Activated CD4-positive, CD25-positive, alpha-beta regulatory T cell treated with anti-CD3 and anti-CD28 coated beads, Interleukin-2, amount 50 U/mL, for 72 hours (primary cell): ENCODE measurements at places on chromosomes 6 and 20.
A peak's percentile ranks its signal among the peaks of the same experiment; 100 is the strongest.

- DNase-seq, result no peak
Measured at GRCh38 chr6:147381712-147382111, 126.8 kb upstream of the SAMD5 start.

DNA sequence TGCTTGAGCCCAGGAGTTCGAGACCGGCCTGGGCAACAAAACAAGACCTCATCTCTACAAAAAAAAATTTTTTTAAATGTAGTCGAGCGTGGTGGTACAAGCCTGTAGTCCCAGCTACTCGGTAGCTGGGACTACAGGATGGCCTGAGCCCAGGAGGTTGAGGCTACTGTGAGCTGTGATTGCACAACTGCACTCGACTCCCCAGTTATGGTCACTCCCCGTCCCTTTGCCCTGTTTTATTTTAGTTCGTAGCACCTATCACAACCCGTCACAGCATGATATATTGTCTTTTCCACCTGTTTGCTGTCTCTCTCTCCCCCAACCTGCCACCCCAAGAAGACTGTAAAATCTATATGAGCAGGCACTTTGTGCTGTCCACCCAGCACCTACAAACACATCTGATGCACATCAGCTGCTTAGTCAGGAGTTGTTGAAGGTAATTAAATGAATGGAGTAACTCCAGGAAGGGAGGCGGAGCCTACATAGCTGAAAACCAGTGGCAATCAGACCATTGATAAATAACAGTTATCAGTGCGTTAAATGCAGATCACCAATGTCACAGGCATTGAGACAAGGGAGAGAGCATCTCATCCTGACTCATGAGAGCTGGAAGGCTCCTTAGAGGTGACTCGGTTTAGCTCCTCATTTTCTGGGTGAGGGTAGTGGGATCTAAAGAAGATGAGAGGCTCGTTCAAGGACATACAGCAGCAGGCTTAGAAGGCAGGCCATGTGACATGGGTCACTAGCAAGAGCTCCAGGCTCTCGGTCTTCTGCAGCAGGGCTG lies 14.4 kb upstream of the XRN2 start:
- DNase-seq, result no peak

GRCh38 chr6:3584606-3585005 lies 127.8 kb upstream of the SLC22A23 start:
- DNase-seq, result no peak

DNA sequence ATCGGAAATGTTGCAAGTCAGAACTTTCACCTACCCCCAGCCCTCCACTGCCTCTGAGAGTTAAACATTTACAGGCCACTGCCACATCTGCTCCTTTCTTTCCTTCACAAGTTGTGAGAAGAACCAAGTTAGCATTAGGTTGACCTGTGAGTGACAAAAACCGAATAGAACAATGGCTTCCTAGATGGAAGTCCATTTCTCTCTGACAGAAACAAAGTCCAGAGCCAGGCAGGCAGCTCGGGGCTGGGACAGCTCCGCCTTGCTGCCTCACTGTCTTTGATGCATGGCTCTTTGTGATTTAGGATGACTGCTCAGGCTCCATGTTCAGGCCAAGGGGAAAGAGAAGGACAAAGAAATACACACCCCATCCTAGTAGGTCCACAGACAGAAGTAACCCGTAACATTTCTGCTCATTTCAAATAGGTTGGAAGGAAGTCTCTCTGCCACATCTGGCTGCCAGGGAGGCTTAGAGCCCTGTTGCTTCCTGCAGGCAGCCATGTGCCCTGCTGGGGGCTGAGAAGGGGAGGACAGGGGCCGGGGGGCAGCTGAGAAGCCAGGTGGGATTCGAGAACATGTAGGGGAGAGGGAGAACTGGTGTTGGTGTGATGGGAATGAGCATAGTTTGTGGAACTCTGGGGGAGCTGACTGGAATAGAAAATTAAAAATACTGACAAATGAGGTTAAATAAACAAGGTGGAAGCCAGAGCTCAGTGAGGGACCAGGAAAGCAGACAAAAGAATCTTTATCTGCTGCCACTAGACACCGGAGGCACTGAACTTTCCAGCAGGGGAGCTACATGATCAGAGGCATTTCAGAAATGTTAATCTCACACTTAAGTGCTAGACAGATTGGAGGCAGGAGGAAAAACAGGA lies 19.5 kb upstream of the IER3 start:
- no peak for DNase-seq

- DNase-seq, result no peak
Measured at GRCh38 chr6:142088858-142089216, 43.9 kb upstream of the GJE1 start.

GRCh38 chr6:15447546-15448267 lies 201.8 kb downstream of the JARID2 start:
- DNase-seq, result no peak

DNA sequence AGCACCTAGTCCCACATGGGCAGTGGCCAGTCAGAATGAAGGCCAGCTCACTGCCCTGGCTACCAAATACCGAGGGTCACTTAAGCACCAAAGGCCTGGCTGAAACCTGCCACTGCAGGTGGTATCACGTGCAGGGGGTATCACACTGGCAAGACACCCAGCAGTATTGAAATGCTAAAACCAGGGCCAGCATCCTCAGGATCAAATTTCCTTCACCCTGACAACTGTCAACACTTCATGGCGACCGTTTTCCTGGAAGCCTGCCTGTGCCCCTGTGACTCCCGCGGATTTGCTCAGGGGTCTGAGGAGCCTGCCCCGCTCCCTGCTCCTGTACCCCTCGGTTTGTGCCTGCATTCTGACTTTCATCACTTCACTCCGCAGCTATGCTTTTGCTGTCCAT lies 151.1 kb downstream of the TTLL2 start:
- DNase-seq, result no peak

- DNase-seq, result no peak
Measured at GRCh38 chr6:7920425-7920824, 9.8 kb upstream of the TXNDC5 start.

DNA sequence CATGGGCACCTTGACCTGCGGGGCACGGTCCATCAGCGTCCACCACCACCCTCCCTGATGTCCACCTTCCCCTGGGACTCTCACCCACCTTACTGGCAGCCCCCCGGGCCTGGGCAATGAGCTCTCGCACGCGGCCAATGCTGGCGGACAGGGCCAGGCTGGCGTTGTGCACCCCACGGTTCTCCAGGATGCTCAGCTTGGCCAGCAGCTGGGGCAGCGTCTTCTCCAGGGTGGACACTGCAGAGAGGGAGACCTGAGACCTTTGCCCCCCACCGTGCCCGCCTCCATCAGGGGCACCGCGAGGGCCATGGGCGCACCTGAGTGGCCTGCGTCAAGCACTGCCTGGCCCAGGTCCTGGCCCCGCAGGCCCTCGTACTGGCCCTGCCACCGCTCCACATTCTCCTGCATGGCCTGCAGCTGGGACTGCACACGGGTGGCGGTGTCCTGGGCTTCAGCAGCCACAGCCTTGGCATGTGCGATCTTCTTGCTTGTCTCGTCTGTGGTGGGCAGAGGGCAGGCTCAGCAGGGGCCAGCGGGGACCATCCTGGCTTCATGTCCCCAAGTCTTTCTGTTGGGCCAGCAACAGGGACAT lies 12.0 kb downstream of the ADRM1 start:
- DNase-seq, result no peak

DNA sequence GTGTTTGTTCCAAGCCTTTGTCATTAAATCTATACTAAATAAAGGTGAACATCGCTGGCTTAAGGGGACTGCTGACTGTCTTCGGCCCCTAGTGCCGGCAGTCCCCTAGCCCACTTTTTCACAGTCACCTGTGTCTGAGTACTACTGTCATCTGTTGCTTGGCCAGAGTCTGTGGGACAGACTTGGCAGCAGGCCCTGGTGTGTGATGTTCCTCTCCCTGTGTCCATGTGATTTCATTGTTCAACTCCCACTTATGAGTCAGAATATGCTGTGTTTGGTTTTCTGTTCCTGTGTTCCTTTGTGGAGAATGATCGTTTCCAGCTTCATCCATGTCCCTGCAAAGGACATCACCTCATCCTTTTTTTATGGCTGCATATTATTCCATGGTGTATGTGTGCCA lies 133.4 kb downstream of the HAO1 start:
- DNase-seq, result no peak

- DNase-seq, result no peak
Measured at GRCh38 chr20:19779634-19780033, 21.6 kb downstream of the RIN2 start.

- no peak for DNase-seq
Measured at GRCh38 chr6:122652431-122652830, 42.2 kb downstream of the PKIB start.

GRCh38 chr6:44128020-44128917 lies 915 bp downstream of the TMEM63B start:
- DNase-seq, result peak; percentile 39

DNA sequence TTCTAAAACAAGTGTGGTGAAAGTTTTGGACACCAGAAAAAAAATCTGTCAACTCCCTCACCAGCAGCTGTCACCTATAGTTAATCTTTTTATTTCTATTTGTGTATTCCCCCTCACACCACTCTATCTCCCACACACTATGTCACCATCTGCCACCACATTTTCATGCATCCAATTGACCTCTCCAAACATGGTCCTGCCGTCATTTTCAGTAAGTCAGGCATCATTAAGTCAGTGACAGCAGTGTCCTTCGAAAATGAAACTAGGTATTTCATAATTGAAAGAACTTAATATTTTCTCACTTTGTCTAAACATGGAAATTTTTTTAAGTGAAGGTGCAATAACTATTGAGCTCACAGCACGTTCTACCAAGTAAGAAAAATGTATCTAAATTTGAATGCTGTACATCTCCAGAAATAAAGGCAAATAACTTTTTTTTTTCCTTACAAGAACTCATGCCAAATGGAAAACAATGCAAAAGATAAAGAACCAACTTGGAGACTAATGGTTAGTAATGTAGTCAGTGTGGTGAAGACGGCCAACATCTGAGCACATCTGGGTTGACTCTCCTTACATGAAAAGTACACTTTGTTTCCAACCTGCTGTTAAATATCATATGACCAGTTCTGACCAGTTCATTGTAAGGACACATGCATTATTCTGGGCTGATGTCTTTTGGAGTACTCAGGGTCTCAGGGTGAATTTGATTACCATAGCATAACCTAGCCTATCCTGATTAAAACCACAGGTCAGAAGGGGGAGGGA lies 623.3 kb upstream of the MANEA start:
- DNase-seq, result no peak

- no peak for DNase-seq
Measured at GRCh38 chr6:25835442-25836283, 3.8 kb upstream of the SLC17A1 start.

DNA sequence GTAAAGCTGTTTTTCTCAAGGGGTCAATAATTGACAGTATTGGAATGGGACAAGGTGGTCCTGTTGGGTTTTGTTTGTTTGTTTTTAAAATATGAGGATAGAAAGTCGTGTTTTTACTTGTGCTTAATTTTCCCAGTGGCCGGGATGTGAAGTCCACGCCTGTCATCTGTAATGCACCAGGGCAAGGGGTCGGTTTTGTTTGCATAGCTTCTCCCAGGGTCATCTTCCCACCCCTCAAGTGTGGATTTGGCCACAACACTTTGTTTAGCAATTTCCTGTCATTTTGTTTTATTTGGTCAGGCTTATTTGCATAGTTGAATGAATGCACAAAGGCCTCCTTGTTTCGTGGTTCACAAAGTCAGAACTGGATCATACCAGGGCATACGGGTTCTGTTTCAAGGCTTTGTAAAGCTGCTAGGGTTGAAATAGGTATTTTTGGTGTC lies 29.8 kb downstream of the SYNJ2 start:
- no peak for DNase-seq

DNA sequence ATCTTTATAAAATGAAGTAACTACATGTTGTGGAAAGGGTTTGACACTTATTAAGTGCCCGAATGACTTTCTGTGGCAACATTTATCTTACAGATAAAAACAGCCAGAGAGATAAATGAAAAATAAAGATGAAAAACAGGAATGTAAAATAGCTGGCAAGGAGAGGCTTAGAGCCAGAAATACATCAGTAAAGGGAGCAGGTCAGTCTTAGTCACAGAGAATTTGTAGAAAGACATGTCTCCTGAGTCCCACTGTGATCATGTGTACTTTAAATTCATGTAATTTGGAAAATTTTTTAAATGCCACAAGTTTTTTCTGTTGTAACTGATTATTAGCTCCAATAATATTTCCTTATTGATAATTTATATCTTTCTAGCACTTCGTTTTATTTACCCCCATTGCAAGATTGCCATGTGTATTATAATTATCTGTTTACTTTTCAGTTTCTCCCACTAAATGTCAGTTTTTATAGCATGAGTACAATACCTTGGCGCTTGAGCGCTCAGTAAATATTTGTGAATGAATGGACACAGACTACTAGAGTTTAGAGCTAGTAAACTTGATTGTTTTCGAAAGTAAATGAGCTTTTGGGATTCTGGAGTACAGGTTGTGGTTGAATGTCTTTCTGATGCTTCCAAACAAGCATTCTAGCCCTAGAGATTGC lies 15.2 kb downstream of the TAB2 start:
- no peak for DNase-seq

GRCh38 chr6:14735956-14736486 lies 509.8 kb upstream of the JARID2 start:
- DNase-seq, result no peak

DNA sequence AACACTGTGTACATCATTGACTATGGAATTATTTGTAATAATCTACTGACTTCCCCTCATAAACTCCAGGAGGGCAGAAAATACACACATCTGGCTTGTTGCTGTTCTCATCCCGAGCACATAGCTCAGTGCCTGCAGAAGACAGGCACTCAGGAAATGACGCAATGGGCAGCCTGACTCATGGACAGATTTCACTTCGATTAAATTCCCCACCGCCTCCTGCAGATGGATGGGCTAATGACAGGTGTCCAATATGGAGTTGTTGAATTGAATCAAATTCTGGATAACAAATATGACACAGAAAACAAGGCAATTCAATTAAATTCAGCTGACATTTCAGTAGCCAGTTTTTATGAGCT lies 9.1 kb downstream of the ANKRD60 start:
- no peak for DNase-seq

DNA sequence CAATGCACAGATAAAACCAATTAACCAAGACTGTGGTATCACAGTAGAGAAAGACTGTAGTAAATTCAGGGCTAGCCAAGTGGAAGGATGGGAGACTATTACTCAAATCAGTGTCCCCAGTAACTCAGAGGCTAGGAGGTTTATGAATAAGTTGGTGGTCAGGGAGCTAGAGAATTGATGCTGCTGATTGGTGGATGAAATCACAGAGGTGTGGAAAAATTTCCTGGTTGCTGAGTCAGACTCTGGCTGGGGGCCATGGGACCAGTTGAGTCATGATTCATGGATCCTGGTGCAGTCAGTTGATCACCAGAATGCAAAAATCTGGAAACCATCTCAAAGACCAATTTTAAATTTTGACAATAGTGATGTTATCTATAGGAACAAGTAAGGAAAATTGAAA lies 555.9 kb downstream of the C6orf118 start:
- DNase-seq, result no peak

DNA sequence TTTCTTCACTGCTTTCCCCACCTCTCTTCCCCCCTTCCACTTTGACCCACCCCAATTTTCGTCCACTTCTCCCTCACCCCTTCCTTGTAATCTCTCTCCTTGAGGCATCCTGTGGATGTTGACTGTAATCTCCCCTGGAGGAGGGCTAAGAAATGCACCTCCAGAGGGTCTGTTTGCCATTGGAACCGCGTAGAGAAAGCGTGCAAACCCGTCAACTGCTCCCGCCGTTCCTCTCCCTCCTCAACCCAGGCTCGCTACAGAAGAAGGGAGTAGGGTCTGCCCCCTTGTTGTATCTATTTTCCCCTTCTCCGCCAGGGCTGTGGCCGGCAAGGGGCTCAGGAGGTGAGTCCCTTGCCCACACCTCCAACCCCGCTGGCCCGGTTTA lies 502 bp upstream of the HTR1E start:
- DNase-seq, result no peak

GRCh38 chr6:13986700-13987399 lies 62.1 kb downstream of the RNF182 start:
- no peak for DNase-seq

- no peak for DNase-seq
Measured at GRCh38 chr20:1623501-1624205, 3.8 kb upstream of the SIRPB1 start.
